ENCODE measurements at places on chromosomes 4 and X. TPM values are rescaled to one million over a fixed set of nuclear protein-coding genes. Genes with fewer than 3 reads are reported as not detected.
A peak's percentile ranks its signal among the peaks of the same experiment; 100 is the strongest.

Gene EDA
- polyA plus RNA-seq, result 0.29 TPM

Gene MTMR1
- polyA plus RNA-seq, result 17.1 TPM

Gene HELT
- polyA plus RNA-seq, result not detected

Gene ZNF732
- polyA plus RNA-seq, result 0.03 TPM

Gene MTNR1A
- not detected for polyA plus RNA-seq

Gene ASB9
- polyA plus RNA-seq, result 6.8 TPM

Gene GLUD2
- 0.27 TPM for polyA plus RNA-seq

Gene NLGN3
- 0.37 TPM for polyA plus RNA-seq

Gene OPRPN
- polyA plus RNA-seq, result not detected

Gene GABRB1
- polyA plus RNA-seq, result not detected

Gene CXorf58
- polyA plus RNA-seq, result not detected

Gene POU3F4
- not detected for polyA plus RNA-seq

- no peak for DNase-seq
Measured at GRCh38 chrX:102043380-102043779, 82.1 kb upstream of the TCEAL2 start.

- DNase-seq, result no peak
Measured at GRCh38 chr4:95077864-95078263, 320.1 kb downstream of the BMPR1B start.

DNA sequence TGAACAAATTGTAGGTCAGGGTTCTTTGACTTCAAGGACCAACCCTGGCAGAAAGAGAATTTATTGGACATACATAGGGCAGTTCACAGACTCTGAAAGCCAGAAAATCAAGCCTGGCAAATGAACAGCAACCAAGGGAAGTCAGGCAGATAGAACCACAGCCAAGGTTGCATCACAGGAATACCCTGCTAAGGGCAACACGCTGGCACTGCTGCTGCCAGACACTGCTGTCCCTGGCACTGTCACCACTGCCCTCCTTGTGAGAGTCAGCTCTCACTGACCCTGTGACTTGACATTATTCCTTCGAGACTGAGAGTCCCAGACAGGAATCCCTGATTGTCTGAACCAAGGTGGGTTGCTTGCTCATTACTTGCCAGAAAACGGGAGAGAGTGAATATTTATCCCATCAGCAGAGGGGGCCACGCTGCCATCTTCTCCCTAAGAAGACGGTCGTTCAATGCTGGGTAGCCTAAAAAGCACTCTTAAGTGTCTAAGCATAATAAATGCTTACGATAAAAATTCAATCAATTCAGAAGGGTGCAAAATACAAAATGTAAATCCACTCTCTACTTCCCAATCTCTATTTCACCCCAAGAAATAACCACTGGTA lies 23.2 kb upstream of the PTTG2 start:
- no peak for DNase-seq

DNA sequence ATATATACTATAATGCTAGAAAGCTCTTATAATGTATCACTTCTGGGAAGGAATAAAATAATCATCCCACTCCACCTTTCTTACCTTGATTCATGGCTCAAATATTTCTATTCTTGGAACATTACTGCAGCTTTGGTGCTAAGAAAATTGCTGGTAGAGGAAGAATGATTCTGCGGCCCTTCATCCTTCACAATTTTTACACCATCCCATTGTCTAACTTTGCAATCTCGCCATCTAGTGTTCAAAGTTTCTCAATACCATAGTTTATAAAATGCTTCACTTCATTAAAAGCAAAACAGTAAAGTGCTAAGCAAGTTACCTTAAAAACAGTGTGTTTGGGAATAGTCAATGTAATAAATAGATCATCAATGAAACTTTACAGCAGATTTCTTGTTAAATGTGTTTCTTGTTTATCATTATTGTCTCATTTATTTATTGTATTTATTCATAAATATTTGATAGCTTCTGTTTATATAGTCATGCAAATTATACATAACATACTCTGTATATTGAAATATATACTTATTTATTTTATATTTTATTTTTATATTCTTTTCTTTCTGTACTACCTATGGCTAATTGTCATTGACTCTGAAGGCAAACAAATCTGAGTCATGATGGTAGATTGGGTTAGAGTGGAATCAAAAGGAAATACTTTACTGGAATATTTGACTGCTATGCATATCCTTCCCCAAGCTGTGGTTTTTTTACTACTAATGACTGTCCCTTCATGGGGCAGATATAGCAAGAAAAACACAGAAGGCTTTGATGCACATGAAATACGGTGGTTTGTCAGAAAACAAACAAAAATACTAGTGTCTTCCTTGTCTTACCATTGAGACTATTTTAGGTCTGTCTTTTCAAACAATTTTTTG lies 390.7 kb downstream of the MAPK10 start:
- peak; percentile 82 for DNase-seq

DNA sequence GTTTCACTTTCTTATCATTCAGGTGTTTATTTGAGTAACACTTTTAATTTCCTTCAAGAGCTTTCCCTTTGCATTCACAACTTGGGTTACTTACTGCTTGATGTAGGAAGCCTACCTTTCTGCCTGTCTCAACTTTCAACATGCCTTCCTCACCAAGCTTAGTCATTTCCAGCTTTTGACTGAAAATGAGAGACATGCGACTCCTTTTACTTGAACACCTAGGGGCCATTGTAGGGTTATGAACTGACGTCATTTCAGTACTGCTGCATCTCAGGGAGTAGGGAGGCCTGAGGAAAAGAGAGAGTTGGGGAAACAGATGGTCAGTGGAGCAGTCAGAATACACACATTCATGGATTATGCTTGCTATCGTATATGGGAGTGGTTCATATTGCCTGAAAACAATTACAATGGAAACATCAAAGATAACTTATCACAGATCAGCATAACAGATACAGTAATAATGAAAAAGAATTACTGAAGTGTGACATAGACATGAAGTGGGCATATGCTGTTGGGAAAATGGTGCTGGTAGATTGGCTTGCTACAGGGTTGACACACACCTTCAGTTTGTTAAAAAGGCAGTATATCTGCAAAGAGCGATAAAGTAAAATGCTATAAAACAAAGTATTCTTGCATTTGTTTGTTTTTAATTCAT lies 25.7 kb downstream of the USP53 start:
- DNase-seq, result peak; percentile 69

GRCh38 chr4:75434105-75434504 lies 80.1 kb downstream of the RCHY1 start:
- DNase-seq, result no peak

DNA sequence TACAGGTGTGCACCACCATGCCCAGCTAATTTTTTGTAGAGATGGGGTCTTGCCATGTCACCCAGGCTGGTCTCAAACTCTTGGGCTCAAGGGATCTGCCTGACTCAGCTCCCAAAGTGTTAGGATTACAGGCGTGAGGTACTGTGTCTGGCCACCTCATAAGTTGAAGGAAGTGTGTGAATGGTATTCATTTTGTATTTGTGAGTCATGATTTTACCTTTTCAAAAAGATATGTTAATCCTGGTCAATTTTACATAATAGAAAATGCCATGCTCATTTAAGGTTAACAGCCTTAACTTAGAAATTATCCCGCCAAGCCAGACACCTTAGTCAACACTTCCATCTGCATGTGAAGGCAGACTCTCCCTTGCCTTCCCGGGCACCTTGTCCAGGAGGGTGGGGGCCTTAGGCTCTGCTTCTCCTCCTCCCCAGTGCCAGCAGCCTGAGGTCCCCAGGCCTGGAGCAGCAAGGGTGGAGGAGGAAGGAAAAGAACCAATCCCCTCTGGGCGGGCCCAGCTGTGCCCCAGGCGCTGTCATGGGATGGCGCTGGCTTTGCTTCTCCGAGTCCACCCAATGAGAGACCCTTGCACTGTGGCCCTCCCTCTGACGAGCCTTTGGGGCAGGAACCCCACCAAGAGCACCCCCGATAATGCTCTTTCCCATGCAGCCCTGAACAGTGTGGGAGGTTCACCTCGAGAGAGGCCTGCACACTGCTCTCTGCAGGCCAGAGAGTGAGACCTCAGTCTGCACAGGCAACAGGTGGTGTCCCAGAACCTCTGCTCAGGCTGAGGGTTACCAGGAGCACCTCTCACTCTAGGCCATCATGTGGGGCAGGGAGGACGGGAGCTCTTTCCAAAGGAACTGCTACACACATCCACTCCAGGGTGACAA lies 37.3 kb downstream of the RNF212 start:
- no peak for DNase-seq

GRCh38 chrX:2828344-2828958 lies at the start of gene GYG2:
Gene GYG2, plus strand, starts transcription at chrX:2828930. Its CDS starts 1,259 bp downstream, at chrX:2830189.
- DNase-seq, result no peak

GRCh38 chr4:100287534-100287933 lies 97.3 kb upstream of the DDIT4L start:
- no peak for DNase-seq

GRCh38 chr4:185437809-185438208 lies 12.0 kb upstream of the UFSP2 start:
- no peak for DNase-seq

DNA sequence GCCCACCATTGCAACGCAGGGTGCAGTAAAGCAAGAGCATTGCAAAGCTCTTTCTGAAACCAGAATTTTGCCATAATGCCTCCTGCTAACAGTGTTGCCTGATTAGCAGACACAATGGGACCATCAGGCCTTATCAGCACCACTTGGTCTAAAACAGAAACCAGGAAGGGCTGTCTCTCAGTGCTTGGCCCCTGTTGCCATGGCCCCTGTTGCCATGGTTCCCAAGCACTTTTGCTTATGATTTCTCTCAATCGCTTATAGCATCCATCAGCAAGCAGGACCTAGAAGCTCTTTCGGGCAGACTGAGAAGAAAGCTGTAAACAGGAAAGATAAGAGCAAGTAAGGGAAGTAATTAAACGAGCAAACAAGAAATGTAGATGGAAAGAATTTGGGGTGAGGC lies 36.8 kb downstream of the RTL5 start:
- DNase-seq, result peak; percentile 90

DNA sequence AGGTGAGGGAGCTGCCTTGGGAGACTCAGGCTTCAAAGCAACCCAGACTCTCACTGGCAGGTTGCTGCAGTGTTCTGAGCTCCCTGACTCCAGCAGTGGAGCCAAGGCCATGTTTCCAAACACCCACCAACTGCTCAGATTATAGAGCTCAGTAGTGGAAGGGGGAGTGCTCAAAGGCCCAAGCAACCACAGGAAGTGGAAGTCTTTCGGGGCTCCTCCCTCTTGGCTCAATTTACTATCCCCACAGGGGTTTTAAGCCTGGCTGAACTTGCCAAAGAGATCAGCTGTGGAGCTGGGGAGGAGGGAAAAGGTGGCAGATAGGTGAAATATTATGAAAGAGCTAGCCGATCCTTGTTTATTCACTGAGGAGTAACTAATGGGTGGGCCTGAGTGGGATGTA lies 82.5 kb downstream of the HPRT1 start:
- DNase-seq, result no peak

GRCh38 chr4:88792268-88792781 lies 94.7 kb upstream of the NAP1L5 start:
- no peak for DNase-seq

GRCh38 chr4:29553846-29554245 lies 1166.3 kb upstream of the PCDH7 start:
- peak; percentile 32 for DNase-seq

- DNase-seq, result no peak
Measured at GRCh38 chr4:7326693-7327340, 107.9 kb downstream of the PSAPL1 start.

DNA sequence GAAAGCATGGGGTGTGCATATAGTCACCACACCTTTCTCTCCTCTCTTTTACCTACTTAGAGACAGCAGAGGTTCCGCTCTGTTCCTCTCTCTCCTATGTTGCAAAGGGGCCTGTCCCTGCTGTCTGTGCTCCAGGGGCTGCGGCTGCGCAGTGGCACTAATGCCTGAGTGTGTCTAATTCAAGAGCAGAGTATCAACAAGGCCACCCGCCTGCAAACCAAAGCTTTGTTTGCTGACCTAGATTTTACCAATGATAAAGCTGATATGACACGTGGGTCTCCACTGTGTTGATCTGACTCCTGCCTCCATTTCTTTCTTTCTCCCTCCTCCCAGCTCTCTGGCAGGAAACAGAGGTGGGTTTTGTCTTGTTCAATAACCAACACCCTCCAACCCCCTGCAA lies 74.9 kb downstream of the NSG1 start:
- DNase-seq, result no peak

- no peak for DNase-seq
Measured at GRCh38 chrX:56853436-56853835, 124.4 kb downstream of the NBDY start.

- DNase-seq, result no peak
Measured at GRCh38 chr4:2515830-2516550, 20.5 kb upstream of the FAM193A start.

GRCh38 chrX:108412783-108413182 lies 25.4 kb downstream of the COL4A6 start:
- no peak for DNase-seq

DNA sequence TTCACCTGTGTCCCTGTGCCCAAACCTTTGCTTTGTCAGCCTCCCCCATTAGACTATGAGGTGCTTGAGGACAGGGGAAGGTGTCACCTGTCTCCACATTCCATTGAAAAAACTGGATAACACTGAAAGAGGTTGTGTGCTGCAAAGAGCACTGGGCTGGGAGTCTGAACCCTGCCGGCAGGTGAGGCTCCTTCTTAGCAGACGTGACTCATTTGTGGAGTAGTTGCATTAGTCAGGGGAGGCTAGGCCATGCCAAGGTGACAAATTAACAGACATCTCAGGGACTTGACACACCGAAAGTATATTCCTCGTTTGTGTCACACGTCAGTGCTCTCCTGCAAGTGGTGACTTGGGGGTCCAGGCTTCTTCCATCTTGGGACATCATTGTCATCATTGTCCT lies 95.9 kb upstream of the STX18 start:
- DNase-seq, result no peak

DNA sequence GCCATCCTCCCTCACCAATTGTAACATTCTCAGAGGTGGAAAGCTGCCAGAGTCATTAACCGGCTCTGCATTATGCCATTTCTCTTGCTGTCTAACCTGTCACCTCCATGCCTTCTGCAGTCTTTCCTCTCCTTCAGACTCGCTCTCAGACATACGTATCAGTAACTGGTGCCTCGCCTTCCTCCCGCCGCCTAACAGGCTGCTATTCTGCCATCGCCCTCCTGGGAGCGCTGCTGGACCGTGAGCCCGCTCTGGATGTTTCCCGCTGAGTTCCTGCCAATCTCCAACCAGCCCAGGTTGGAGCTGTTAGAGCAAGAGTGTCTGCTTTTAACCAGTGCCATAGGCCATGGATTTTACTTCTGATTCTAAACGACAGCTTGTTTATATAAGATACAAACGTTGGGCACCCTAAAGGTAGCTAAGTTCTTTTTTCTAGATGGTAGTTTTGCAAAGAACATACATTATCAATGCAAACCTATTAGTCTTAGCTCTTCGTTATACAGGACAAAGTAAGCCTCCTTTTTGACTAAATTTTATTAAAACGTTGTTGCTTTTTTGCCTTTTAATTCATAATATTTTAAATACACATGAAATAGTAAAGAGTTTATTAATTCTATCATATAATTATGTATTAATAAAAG lies 59.5 kb upstream of the NEIL3 start:
- DNase-seq, result peak; percentile 65

- no peak for DNase-seq
Measured at GRCh38 chr4:123345935-123346300, 50.7 kb upstream of the SPRY1 start.

DNA sequence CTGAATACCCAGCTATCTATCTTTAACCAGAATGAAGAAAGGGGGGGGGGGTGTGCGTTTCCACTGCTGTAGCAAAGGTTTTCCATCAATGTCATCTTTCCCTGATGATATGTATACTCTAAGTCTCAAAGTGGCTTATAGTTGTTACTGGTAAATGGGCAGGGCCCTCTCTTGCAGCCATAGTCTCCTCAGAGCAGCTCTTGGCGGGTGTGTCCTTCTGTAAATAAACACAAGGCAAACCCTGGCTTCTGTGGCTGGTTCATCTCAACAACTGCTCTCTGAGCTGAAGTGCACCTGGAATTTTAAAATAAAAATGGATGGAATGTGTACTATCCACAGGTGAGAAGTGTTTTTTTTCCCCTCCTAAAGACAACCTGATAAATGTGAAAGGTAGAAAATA lies 57.5 kb upstream of the SCML1 start:
- no peak for DNase-seq
